Activated naive CD4-positive, alpha-beta T cell treated with Interleukin-2 at 50 U/mL for 16 hours (primary cell): ENCODE measurements at places on chromosomes 2 and 18.

DNA sequence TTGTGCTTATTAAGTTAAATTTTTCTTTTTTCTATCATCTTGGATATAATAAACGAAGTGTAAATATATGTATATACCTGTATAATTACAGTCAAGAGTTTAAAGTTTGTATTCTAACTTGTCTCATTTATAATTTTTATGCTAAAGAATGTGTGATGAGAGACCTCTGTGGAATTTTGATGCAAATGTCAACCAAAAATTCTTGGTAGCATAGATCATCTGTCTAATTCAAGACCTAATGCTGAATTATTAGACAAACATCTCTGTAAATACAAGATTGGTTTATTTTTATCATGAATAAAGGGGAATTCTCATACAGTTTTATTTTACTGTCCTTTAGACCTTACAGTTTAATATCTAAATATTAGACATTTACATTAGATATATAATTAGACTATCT is 149.2 kb upstream of the VWC2L start:
- no peak for DNase-seq

DNA sequence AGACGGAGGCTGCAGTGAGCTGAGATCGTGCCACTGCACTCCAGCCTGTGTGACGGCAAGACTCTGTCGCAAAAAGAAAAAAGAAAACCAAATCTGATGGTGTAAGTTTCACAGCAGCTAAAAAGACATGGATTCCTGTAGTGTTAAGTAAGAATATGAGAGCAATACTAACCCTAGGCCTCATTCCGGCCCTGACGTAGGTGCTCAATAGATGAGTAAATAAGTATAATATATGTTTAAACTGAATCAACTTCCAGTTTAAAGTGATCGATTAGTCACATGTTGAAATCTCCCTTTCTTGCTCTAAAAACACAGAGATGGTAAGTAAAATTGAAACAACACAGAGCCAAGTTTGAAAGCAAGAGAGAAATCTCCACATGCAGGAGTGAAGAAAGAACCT is 8.0 kb downstream of the ME2 start:
- no peak for DNase-seq

- no peak for DNase-seq
Observed at GRCh38 chr2:223594259-223594658, 7.9 kb downstream of the SCG2 start.

GRCh38 chr2:83594241-83595120 is 864.6 kb downstream of the SUCLG1 start:
- DNase-seq = no peak
